ENCODE measurements at places on chromosomes 16 and 17.

DNA sequence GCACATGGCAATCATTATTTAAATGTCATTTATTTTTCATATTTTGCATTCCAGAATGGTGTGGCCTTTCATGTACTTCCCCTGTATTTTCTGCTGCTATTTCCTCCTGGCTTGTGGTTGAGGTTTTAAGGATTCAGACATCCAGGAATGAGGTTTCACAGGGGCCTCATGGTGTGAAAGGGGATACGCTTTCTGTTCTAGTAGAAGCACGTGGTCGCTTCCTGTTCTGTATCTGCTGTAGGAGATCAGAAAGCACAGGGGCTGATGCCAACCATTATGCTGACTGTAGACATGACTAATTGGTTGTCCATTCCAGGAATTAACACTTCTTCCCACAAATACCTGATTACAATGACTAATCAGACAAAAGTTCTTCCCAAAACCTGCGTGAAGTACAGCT is 405.9 kb downstream of the SHISA9 start:
- peak; percentile 49 for DNase-seq

GRCh38 chr17:76830987-76831715 is 37.1 kb upstream of the MGAT5B start:
- DNase-seq, result no peak

- no peak for DNase-seq
Measured at GRCh38 chr17:4043862-4044261, 79.6 kb upstream of the ATP2A3 start.

DNA sequence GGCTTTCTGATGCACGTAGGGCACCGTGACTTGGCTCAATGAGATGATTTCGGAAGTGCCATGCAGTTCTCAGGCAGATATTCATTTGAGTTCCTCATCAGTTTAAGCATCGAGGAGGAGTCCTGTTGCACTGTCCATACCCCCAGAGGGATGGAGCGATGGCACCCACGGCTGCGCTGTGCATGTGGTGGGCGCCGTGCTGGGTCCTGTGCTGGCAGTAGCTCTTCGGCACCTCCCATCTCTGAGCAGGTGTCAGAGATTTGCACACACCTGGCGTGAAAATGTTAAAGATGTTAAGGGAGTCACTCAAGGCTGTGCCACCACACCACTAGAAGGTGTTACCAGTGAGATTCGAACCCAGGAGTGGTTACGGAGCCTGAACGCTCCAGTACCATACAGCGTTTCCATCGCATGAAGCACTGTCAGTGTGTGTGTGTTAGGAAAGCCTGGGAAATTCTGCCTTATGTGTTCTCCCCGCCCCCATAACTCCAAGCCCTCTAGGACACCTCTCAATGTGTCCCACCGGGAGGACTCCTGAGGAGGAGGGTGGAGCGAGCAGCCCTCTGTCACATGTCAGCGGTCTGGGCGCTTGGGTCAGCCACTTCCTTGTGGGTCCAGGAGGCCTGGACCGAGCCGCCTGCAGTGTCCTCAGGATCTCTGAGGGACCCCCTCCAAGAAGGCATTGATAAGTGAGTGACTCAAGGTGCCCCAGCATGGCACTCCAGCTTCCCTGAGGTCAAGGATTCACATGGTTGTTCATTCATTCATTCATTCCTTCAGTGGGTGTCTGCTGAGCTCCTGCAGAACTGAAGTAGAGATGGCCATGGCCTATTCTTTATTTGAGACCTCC is 3.8 kb downstream of the MRC2 start:
- no peak for DNase-seq

- peak; percentile 75 for DNase-seq
Measured at GRCh38 chr16:48963306-48963705, 318.3 kb downstream of the CBLN1 start.
